Activated T-cell treated with anti-CD3 and anti-CD28 coated beads, Interleukin-2, amount 50 U/mL, for 72 hours (primary cell): ENCODE measurements at places on chromosomes 2 and 18.

- H3K27ac ChIP-seq = peak overlapping the region; percentile 74
- peaks cover 78% of the 10 kb centered on the region for H3K4me1 ChIP-seq
- peak overlapping the region; percentile 83 for H3K4me3 ChIP-seq
- no peaks in the 10 kb centered on the region for H3K27me3 ChIP-seq
- peaks cover 3% of the 10 kb centered on the region for H3K36me3 ChIP-seq
- DNase-seq = peak; percentile 79
Measured at GRCh38 chr2:108621087-108621559, 86.9 kb downstream of the LIMS1 start.

DNA sequence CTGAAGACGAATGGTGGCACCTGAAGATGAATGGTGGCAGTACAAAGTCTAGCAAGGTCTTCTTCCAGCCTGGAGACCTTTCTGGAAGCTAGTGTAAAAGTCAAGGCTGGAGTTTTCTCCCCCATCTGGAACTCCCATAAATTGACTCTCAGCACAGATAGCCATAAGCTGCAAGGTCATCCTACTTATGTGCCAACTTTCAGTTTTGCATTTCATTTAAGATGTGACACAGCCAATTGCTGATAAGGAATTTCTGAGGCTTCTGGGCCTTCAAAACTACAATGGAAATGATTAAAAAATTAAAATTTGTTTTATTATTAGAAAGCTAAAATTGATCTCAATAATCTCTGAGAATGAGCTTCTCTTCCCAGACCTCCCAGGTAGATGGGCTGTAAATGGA is 10.2 kb downstream of the XDH start:
- H3K4me1 ChIP-seq = no peaks in the 10 kb centered on the region
- no peak overlapping the region for H3K27ac ChIP-seq
- H3K4me3 ChIP-seq = no peak overlapping the region
- DNase-seq = no peak

- no peak overlapping the region for H3K4me3 ChIP-seq
- H3K27me3 ChIP-seq = no peaks in the 10 kb centered on the region
- DNase-seq = no peak
Measured at GRCh38 chr2:191209340-191209739, 35.9 kb upstream of the MYO1B start.

- peaks cover 7% of the 10 kb centered on the region for H3K27me3 ChIP-seq
- peaks cover 20% of the 10 kb centered on the region for H3K36me3 ChIP-seq
Measured at GRCh38 chr2:112644155-112644932, 1.4 kb upstream of the SLC20A1 start.

GRCh38 chr2:166436189-166436588 is 57.9 kb downstream of the SCN7A start:
- H3K36me3 ChIP-seq = no peaks in the 10 kb centered on the region
- no peaks in the 10 kb centered on the region for H3K4me1 ChIP-seq
- H3K27me3 ChIP-seq = no peaks in the 10 kb centered on the region
- DNase-seq = no peak
- no peak overlapping the region for H3K4me3 ChIP-seq

DNA sequence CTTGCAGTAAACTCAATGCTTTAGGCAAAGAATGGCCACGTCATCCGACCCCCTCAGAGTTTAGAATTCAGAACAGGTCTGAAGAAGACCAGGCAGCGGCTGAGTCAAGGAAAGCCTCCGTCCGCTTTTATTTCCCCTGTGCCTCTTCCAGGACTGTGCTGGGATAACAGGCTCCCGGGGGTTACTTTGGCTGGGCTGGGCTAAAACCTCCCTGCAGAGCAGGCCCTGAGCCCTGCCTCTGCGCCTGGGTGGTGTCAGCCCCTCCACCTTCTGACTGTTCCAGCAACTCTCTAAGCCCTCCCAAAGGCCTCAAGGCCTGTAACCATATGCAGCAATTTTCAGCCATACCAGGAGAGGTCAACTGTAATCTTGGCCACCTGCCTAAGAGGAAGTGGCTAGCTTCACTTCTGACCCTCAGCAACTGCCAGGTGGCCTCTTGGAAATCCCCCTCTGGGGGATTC is 166.5 kb downstream of the RPIA start:
- peaks cover 6% of the 10 kb centered on the region for H3K4me1 ChIP-seq
- DNase-seq = no peak
- no peak overlapping the region for H3K4me3 ChIP-seq

- no peaks in the 10 kb centered on the region for H3K4me1 ChIP-seq
- no peak overlapping the region for H3K4me3 ChIP-seq
- peaks cover 3% of the 10 kb centered on the region for H3K36me3 ChIP-seq
- DNase-seq = no peak
- no peak overlapping the region for H3K27ac ChIP-seq
Measured at GRCh38 chr2:88813612-88814011, 122.1 kb downstream of the RPIA start.

DNA sequence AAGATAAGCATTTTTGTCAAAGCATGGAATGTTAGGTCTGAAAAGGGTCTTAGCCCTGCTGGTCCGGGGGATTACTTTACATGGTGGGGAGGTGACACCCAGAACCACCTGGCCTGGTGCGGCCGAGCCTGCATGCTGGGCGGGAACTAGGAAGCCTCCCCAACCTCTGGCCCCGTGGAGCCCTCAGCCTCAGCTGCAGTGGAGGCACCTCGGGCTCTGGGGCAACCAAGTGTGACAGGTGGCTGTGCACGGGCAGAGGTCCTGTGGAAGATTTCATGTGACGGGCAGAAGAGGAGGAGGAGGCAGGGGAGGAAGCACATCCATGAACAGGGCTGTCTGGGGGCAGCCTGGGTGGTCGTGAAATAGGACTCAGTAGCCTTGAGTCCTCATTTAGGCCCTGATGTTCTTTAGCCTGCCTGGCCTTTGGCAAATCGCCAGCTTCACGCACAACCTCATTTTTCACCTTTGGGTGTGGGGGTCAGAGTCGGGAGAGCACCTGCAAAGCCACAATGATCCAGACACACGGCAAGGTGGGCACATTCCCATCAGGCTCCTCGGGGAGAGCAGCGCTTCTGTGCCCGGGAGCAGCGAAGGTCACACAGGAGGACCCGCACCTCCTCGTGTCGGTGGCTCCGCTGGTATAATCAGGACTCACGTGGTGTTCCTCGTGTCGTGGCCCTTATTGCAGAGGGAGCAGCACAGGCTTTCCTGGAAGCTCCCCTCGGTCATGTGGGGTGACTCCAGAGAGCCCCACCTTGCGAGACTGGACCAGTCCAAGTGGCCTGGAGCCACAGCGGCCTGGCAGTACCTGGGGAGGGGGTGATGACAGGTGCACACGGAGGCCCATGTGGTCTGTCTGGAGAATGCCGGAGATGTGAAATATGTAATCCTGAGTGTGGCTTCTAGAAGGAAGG is 13.9 kb downstream of the CNDP2 start:
- no peak for DNase-seq
- H3K4me3 ChIP-seq = no peak overlapping the region

GRCh38 chr2:71865391-71865965 is 282.2 kb downstream of the CYP26B1 start:
- DNase-seq = no peak
- peaks cover 2% of the 10 kb centered on the region for H3K36me3 ChIP-seq
- H3K27ac ChIP-seq = no peak overlapping the region
- peaks cover 8% of the 10 kb centered on the region for H3K27me3 ChIP-seq
- no peak overlapping the region for H3K4me3 ChIP-seq

- H3K27ac ChIP-seq = no peak overlapping the region
- DNase-seq = no peak
- peaks cover 15% of the 10 kb centered on the region for H3K4me1 ChIP-seq
- peaks cover 25% of the 10 kb centered on the region for H3K27me3 ChIP-seq
- H3K4me3 ChIP-seq = no peak overlapping the region
Measured at GRCh38 chr2:222837643-222838056, 23.2 kb upstream of the ACSL3 start.

GRCh38 chr18:9722691-9723090 is 14.6 kb downstream of the RAB31 start:
- no peak overlapping the region for H3K4me3 ChIP-seq
- no peaks in the 10 kb centered on the region for H3K36me3 ChIP-seq
- peaks cover 23% of the 10 kb centered on the region for H3K27me3 ChIP-seq
- H3K4me1 ChIP-seq = no peaks in the 10 kb centered on the region
- no peak overlapping the region for H3K27ac ChIP-seq
- no peak for DNase-seq

DNA sequence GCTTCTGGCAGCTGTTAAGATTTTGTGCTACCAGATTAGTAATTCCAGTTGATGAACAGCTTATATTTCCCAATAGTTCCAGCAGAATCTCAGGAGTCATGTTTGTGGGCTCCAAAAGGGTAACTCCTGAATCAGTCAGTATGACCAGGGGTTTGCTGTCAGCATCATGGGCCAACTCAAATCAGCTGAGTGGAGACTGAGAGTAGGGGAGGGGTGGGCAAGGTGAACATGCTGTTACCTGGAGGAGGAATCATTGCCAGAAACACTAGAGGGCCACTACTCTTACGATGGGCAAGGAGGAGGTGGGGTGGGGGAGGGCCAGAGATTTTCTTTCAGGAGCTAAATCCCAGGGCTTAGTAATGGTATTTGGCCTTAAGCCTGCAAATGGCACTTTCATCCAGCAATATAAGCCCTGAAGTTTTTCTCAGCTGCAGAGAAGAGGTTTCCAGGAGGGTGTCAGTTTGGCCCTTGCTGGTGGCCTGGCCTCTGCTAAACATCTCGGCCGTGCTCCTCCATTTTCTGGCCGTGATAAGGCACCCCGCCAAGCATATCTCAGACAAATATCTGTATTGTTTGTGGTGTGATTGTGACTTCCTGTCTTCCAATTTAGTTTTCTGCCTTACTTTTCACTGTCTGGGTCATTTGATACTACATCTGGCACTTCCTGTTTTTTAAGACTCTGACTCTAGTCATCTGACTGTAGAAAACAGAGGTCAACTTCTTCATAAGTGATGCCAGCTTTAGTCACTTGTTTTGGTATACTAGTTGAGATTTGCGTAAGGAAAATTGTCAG is 120.5 kb upstream of the CXCR4 start:
- H3K27ac ChIP-seq = peak overlapping the region; percentile 23
- H3K36me3 ChIP-seq = peaks cover 2% of the 10 kb centered on the region
- H3K27me3 ChIP-seq = no peaks in the 10 kb centered on the region
- H3K4me3 ChIP-seq = peak overlapping the region; percentile 21
- peaks cover 72% of the 10 kb centered on the region for H3K4me1 ChIP-seq

DNA sequence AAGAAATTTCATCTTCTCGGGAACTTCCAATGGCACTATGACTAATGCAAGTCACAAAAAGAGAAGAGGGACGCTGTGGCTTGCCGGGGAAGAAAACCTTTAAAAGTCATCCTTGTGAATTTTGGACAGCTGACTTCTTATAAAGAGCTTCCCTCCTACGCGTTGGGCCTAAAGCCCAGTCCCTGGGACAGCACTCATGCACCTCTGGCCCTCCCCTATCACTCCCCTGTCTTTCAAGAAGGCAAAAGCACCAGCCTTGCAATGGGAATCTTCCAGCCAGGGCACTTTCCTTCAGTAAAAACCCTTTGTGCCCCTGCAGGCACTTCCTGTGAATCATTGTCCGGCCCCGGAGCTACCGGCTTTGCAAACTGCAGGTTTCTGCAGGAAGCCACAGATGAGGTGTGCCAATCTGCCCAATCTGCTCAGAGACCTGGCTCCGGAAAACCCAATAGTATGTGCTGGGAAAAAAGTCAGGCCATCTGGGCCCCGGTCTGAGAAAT is 7.1 kb downstream of the MREG start:
- peak; percentile 55 for DNase-seq
- no peaks in the 10 kb centered on the region for H3K36me3 ChIP-seq
- peak overlapping the region; percentile 74 for H3K4me3 ChIP-seq
- peak overlapping the region; percentile 69 for H3K27ac ChIP-seq

- no peaks in the 10 kb centered on the region for H3K4me1 ChIP-seq
- H3K27me3 ChIP-seq = no peaks in the 10 kb centered on the region
- no peak overlapping the region for H3K4me3 ChIP-seq
Measured at GRCh38 chr2:19250906-19251305, 107.5 kb downstream of the OSR1 start.

DNA sequence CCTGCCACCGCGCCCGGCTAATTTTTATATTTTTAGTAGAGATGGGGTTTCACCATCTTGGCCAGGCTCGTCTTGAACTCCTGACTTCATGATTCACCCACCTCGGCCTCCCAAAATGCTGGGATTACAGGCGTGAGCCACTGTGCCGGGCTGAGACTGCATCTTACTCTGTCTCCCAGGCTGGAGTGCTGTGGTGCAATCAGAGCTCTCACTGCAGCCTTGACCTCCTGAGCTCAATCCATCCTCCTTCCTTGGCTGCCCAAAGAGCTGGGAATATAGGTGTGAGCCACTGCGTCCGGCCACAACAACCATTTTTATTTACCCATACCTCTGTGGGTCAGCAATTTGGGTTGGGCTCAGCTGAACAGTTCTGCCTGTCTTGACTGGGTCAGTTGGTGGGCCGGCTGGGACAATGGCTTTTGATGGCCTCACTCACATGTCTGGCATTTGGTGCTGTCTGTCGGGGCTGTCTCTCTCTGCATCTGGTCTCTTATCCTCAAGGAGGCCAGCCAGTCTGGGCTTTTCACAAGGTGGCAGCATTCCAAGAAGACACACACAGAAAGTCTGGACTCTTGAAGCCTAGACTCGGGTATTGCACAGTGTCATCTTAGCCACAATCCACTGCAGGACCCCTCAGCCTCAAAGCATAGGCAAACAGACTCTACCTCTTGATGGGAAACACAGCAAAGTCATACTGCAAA is 116.8 kb upstream of the GATA6 start:
- H3K27me3 ChIP-seq = no peaks in the 10 kb centered on the region
- H3K4me1 ChIP-seq = no peaks in the 10 kb centered on the region
- H3K27ac ChIP-seq = no peak overlapping the region
- no peak for DNase-seq
- no peak overlapping the region for H3K4me3 ChIP-seq
- no peaks in the 10 kb centered on the region for H3K36me3 ChIP-seq

GRCh38 chr2:190328573-190329147 is 9.0 kb upstream of the HIBCH start:
- no peak overlapping the region for H3K4me3 ChIP-seq
- no peak overlapping the region for H3K27ac ChIP-seq
- peaks cover 34% of the 10 kb centered on the region for H3K27me3 ChIP-seq
- H3K36me3 ChIP-seq = no peaks in the 10 kb centered on the region

DNA sequence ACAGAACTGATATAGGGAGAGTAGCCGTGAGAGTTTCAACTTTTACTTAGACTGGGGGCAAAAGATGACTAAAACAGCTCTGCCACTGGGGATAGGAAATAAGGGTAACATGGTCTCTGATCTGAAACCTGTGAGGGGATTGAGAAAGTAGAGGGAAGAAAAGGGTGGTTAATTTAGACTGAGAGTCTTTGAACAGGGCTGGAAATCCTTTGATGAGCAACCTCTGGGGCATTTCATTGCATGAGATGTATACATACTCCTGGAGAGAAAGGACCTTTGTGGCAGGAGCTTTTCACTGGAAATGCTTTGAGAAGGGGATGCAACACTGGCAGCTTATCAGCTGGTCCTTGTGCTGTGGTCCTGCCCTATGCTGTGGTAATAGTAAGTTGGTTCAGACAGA is 9.4 kb downstream of the GALNT1 start:
- no peaks in the 10 kb centered on the region for H3K27me3 ChIP-seq
- no peak overlapping the region for H3K27ac ChIP-seq
- peaks cover 22% of the 10 kb centered on the region for H3K4me1 ChIP-seq
- peaks cover 5% of the 10 kb centered on the region for H3K36me3 ChIP-seq

- H3K4me1 ChIP-seq = no peaks in the 10 kb centered on the region
- no peak overlapping the region for H3K27ac ChIP-seq
- H3K4me3 ChIP-seq = no peak overlapping the region
- H3K36me3 ChIP-seq = no peaks in the 10 kb centered on the region
- DNase-seq = no peak
- H3K27me3 ChIP-seq = no peaks in the 10 kb centered on the region
Measured at GRCh38 chr2:1690056-1690775, 54.1 kb downstream of the PXDN start.

GRCh38 chr2:180706694-180707093 is 273.7 kb upstream of the UBE2E3 start:
- no peaks in the 10 kb centered on the region for H3K4me1 ChIP-seq
- peaks cover 7% of the 10 kb centered on the region for H3K27me3 ChIP-seq
- H3K36me3 ChIP-seq = no peaks in the 10 kb centered on the region
- no peak for DNase-seq
